Immature natural killer cell (primary cell): ENCODE measurements at places on chromosomes 2 and 18. TPM values are rescaled to one million over a fixed set of nuclear protein-coding genes. Genes with fewer than 3 reads are reported as not detected.

- DNase-seq: no peak
Observed at GRCh38 chr18:55398858-55399257, 189.1 kb downstream of the TCF4 start.

- DNase-seq: no peak
Observed at GRCh38 chr2:16050908-16051489, 110.6 kb downstream of the MYCN start.

ORC4 gene
- polyA plus RNA-seq: 52.3 TPM

TRPM8 gene
- polyA plus RNA-seq: 0.42 TPM

SETBP1 gene
- polyA plus RNA-seq: not detected

GRCh38 chr2:209146682-209147320, 277.0 kb upstream of the MAP2 start:
- DNase-seq: no peak

DNA sequence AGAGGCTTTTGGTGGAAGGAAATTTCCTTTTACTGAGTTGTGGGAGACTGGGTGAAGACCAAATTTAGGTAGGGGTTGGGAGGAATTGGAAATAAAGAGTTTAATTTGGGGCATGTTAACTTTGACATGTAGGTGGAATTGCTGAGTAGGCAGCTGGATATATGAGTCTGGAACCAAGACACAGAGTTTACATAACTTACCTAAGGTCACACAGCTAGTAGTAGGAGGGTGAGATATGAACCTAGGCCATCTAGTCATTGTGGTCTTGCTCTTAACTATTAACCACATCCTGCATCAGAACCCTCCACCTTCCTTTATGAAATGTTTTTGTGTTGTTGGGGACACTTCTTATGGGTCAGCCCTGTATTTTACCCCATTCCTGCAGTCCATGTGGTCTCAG, 113.1 kb downstream of the ICOS start:
- DNase-seq: no peak

ARHGAP15 gene
- 168 TPM for polyA plus RNA-seq

- DNase-seq: no peak
Observed at GRCh38 chr2:237314198-237314597, 99.8 kb downstream of the COL6A3 start.

GRCh38 chr2:218281449-218281848, 10.9 kb downstream of the TMBIM1 start:
- DNase-seq: no peak

DNA sequence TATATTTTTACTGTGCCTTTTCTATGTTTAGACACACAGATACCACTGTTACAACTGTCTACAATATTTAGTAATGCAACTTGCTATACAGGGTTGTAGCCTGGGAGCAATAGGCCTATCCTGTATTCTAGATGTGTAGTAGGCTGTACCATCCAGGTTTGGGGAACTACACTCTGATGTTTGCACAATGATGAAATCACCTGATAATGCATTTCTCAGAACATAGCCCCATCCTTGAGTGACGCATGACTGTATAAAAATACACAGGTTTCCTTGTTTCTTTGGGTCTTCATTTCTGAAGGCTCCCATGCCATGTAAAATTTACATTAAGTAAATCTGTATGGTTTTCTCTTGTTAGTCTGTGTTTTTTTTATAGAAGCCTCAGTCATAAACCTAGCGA, 270.9 kb upstream of the SKOR2 start:
- no peak for DNase-seq

DNA sequence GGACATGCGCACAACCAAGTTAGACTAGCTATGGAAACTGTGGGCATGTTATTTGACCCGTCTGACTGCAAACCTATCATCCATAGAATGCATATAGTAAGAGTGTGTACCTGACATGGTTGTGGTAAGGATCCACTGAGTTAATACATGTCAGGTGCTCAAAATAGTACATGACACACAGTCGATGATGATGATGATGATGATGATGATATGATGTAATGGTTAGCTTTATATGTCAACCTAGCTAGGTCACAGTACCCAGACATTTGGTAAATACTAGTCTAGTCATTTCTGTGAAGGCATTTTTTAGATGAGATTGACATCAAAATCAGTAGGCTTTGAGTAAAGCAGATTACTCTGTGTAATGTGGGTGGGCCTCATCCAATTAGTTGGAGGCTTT, 204.1 kb downstream of the AFF3 start:
- DNase-seq: no peak

DNA sequence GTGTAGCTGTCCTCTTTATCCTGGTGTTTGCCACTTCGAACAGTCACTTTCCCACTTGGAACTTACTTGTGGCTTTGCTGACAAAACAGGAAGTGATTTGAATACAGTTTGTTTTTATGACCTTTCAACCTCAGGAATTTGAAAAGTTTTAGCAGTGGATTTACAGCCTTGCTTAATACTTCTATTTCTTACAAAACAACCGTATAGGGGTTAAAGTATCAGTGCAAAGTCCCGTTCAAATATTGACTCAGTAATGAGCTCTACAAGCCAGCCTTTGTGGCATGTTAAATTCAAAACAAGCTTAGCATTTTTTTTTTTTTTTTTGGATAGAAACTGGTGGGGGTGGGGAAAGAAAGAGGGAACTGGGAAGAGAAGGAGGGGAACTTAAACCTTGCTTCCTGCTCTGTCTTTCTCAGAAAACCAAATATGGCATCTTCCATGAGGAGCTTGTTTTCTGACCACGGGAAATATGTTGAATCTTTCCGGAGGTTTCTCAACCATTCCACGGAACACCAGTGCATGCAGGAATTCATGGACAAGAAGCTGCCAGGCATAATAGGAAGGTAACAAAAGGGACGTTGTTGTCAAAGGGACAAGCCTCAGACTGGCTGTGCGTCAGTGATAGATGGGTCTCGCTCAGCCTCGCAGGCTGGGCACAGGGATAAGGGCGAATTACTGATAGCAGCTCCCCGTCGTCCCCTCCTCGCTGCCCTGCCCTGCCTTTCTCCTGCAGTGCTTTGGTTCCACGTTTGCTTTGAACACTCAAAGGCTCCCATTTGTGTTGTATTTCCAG, at the start of gene HNMT:
TSS of gene HNMT (plus strand) at position 408 of the 793 bp plus-strand sequence. CDS start at position 427, 19 bp downstream.
- DNase-seq: no peak

SERPINB12 gene
- not detected for polyA plus RNA-seq

DNA sequence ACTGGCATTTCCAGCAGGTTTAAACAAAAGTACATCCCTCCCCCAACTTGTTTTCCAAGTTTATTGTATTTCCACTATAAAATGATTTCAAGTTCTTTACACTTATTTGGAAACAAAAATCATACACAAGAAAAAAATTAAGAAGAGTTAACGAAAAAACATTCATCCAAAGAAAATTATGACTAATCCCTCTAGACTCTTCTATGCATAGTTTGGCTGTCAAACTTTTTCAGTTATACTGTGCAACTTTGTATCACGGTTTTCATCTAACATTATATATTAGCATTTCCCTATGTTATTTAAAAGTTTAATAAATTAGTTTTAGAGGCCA, 627 bp downstream of the WDCP start:
- DNase-seq: no peak

DNA sequence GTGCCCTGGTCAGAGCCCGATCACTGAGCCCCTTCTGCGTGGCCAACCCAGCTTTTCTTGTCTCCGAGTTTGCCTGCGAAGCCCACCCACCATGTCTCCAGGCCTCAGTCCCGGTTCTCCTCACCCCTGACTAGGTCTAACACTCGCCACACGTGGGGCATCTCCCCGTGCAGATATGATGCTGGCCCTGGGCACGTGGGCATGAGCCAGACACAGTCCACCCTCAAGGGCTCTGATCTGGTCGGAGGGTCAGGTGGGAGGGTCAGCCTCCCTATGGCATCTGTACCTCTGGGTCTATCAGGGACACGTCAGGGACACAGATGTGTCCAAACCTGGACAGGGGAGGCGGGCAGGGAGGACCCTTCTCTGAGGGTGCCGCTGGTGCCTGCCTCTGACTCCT, 95.4 kb downstream of the RHOB start:
- no peak for DNase-seq

DNA sequence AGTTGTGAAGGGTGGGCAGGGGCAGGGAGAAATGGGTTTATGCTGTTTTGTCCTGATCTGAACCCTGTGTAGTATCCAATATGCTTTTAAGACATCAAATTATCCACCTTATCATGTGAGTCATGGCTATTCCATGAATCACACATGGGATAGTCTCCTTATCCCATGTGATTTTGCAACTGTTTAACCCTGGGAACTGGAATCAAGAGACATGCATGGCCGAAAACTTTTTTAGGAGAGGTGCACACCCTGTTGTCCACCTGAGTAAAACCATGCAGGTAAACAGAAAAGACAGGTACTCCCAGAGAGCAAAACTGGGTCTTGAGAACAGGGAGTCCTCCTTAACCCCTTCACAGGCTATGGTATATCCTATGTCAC, 490.6 kb upstream of the HS6ST1 start:
- DNase-seq: no peak

- DNase-seq: no peak
Observed at GRCh38 chr18:56569416-56569815, 69.0 kb downstream of the TXNL1 start.
